ENCODE measurements at places on chromosomes 6 and 20.
A peak's percentile ranks its signal among the peaks of the same experiment; 100 is the strongest.

DNA sequence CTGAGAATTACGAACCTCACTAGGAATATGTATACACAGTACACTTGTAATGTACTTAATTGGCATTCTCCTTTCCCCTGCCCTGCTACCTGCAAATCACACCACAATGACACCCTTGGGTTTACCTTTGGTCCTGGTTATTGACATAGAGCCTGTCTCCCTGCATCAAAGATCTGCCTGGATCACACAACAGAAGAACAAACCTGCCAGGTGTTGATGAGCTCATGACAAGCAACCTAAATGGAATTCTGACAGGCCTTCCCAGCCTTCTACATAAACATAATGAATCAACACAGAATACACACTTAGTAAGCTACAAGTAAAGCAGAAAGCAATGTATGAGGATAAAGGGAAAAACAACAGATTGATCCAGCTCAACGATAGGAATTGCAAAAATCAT lies 95.6 kb downstream of the HDGFL1 start:
- no peak for DNase-seq

- peak; percentile 86 for DNase-seq
Observed at GRCh38 chr20:675453-676314, at the start of gene SCRT2. Gene SCRT2 (minus strand): TSS chr20:675802. CDS start chr20:675601, 201 bp downstream.

DNA sequence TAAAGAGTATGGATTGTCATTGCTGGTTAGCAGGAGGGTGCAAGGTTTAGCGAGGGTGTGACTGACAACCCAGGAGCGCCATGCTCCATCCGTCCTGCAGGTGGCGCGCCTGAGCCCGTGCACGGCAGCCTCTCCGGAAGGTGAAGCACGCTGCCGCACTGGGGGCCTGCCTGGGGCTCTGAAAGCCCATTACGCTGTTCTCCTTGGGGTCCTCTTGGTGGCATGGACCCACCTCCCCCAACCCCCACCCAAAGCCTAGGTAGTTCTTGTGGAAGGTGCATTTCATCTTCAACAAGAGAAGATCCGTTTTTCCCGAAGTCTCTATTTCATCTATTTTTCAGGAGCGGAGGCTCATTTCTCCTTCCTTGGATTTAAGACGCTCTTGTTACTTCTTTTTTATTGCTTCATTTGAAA lies 197.4 kb upstream of the KCNG1 start:
- peak; percentile 60 for DNase-seq

DNA sequence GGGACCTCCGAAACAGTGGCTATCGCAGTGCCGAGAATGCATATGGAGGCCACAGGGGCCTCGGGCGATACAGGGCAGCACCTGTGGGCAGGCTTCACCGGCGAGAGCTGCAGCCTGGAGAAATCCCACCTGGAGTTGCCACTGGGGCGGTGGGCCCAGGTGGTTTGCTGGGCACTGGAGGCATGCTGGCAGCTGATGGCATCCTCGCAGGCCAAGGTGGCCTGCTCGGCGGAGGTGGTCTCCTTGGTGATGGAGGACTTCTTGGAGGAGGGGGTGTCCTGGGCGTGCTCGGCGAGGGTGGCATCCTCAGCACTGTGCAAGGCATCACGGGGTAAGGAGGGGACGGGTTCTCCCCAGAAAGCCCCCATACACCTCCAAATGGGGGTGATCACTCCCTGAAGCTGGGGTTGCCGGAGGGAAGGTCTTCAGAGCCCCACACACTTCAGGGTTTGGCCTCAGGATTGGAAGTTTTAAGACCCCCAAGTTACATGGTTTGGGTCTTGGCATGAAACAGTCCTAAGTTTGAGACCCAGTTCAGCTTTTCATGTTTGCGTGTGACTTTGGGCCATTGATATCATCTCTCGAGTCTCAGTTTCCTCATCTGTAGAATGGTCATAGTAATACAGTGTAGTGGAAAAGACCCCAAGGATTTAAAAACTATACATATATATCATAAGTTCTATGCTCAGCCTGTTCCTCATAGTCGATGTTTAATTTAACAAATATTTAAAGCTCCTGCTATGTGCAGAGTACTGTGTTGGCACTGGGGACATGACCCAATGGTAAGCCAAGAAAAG lies 4.3 kb downstream of the BPIFB4 start:
- no peak for DNase-seq

DNA sequence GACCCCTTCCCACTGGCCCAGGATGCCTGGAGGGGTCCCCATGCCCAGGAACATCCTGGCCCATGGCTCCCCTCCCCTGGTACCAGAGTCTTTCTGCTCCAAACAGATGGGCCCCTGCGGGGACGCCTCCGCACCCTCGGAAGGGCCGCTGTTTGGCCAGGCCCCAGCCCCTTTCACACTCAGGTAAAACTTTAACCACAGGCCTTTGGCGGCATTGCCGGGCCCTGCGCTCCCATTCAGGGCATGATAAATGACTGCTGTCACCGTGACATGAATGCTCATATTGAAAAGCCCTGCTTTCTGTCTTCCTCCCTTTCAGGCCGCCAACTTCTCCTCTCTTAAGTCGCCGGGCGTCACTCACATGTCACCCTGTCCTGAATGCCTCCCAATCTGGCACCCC lies 141.5 kb upstream of the TOP1 start:
- DNase-seq, result no peak

GRCh38 chr6:75261299-75261698 lies 17.7 kb upstream of the COX7A2 start:
- no peak for DNase-seq

Data from GM20000 (cell line).